Common myeloid progenitor, CD34-positive (primary cell): ENCODE measurements at places on chromosomes 16 and 17.
A peak's percentile ranks its signal among the peaks of the same experiment; 100 is the strongest.

DNA sequence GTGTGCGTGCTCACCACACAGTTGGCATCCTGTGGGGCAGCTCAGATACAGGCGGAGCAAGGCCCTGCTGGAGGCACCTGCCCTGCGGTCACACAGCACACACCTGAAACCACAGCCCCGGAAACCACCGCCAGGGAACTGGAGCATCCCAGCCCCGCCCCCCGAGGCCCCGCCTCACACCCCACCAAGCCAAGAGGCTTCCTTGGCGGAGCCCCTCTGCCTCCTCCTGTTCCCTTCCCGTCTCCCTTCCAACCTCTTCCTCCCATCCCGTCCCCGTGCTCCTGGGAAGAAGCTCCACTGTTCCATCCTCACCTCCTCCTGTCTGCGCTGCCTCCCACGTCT lies 205.5 kb downstream of the NTN1 start:
- no peak for DNase-seq

DNA sequence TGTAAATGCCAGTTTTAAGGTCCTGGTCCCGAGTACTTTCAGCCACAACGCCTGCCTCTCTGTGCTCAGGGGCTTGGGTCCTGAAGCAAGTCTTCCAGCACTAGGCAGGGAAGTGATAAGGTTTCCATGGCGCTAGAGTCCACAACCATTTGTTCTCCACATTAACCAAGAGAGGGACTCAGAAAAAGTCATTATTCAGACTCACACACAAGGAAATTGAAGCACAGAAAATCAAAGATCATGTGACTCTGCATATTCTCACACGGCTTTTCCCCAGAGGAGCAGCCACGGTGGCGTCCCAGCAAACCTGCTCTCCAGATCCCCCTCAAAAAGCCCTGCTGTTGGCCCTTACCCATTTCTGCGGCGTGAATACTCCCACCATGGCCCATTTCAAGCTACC lies 9.7 kb downstream of the ENPP7 start:
- DNase-seq = peak; percentile 55

- no peak for DNase-seq
Observed at GRCh38 chr16:55499281-55499680, 9.6 kb upstream of the LPCAT2 start.

GRCh38 chr16:75579281-75579834 lies 13.2 kb downstream of the GABARAPL2 start:
- peak; percentile 45 for DNase-seq
